Fibroblast of villous mesenchyme (primary cell): ENCODE measurements at places on chromosomes 16 and 17. TPM values are rescaled to one million over a fixed set of nuclear protein-coding genes. Genes with fewer than 3 reads are reported as not detected.

GRCh38 chr16:86381491-86381890 lies 128.8 kb upstream of the FOXF1 start:
- DNase-seq, result no peak

DNA sequence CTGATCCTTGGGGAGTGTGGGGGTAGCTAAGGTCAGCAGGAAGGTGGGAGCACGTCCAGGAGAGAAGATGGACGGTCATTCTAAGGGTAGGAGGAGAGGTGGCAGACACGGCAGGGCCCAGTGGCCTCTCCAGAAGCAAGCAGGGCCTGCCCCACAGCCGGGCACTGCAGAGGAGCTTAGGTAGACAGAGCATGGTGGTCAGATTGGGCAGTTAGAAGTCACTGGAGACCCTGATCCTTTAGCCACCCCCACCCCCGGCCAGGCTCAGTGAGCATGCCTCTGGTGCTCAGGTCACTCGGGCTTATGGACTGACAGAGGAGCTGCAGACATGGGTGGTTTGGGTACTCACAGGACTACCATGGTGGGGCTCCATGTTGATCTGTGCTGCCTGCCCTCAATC lies 26.3 kb downstream of the NLRP1 start:
- DNase-seq, result no peak

GRCh38 chr17:55420067-55420775 lies 1.4 kb downstream of the MMD start:
- no peak for DNase-seq

The TEX19 gene
- under 0.01 TPM in 1 of 2 replicates, not detected in the other for total RNA-seq

DNA sequence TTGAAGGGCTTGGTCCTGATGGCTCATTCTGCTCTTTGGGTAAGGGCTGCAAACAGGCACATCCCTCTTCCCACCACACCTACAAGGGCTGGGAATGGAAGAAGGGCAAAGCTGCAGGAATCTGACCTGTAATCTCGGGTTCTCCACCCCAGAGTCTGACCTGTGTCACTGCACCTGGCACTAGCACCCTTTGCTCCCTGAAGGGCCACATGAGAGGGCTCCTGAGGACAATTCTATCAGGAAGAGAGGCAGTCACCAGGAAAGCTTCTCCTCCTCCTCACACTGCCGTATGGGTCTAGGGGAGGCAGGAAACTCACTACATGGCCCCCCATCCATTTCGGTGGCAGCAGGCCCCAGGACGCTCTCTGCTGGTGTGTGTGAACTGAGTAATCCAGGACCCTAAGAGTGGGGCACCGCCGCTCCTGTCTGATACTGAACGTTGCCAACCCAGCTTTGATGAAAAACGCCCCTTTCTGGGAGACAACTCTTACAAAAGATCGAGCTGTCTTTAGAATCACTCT lies 26.4 kb downstream of the TTLL6 start:
- no peak for DNase-seq

The GNG13 gene
- not detected in 2 replicates for total RNA-seq

- no peak for DNase-seq
These were observed 997.8 kb upstream of the EEF2KMT start for GRCh38 chr16:6095414-6095813.

The HEATR9 gene
- not detected in 2 replicates for total RNA-seq

DNA sequence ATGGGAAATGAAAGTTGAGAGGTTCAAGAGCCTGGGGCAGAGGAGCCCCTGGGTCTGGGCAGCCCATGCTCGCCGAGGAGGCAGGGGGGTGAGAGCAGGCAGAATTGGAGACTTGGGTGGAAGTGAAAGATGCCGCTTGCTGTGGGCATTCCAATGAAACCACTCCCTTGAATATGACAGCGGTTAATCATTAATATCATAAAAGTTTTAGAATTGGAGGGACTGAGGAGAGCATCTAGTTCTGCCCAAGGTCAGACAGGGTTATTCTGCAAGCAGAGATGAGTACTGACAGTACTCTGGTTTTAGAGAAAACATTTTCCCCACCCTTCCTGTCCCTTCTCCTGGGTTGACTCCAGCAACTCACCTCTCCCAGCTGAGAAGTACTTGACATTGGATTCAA lies 180.2 kb downstream of the MSI2 start:
- DNase-seq, result no peak

- DNase-seq, result no peak
These were observed 101.1 kb downstream of the SMG6 start for GRCh38 chr17:2202302-2202995.

The MEFV gene
- under 0.01 TPM in 1 of 2 replicates, not detected in the other for total RNA-seq

The STH gene
- not detected in 2 replicates for total RNA-seq

GRCh38 chr16:16183562-16183961 lies 39.7 kb downstream of the ABCC6 start:
- DNase-seq, result no peak

DNA sequence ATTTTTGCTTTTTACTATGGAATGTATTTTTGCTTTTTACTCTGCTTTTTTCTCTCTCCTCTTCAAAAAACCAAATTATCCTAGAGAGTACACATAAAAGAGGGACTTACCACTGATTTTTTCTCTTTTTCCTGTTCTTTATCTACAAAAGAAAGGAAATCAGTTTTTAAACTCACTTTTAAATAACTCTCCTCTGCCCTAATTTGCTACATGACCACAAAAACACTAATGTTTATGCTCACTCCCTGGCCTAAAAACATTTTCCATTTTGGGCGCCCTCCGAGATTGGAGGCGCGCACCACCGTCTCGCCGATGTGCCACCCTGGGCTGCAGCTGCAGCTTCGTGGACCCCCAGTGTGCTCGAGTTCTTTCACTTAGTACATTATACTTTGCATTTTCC lies 1.1 kb downstream of the TK2 start:
- no peak for DNase-seq

GRCh38 chr17:16352667-16353316 lies 477 bp downstream of the CENPV start:
- DNase-seq, result peak; percentile 41

The CEMP1 gene
- not detected in 2 replicates for total RNA-seq

The CDC27 gene
- total RNA-seq, result 95.0 and 130 TPM in 2 replicates

DNA sequence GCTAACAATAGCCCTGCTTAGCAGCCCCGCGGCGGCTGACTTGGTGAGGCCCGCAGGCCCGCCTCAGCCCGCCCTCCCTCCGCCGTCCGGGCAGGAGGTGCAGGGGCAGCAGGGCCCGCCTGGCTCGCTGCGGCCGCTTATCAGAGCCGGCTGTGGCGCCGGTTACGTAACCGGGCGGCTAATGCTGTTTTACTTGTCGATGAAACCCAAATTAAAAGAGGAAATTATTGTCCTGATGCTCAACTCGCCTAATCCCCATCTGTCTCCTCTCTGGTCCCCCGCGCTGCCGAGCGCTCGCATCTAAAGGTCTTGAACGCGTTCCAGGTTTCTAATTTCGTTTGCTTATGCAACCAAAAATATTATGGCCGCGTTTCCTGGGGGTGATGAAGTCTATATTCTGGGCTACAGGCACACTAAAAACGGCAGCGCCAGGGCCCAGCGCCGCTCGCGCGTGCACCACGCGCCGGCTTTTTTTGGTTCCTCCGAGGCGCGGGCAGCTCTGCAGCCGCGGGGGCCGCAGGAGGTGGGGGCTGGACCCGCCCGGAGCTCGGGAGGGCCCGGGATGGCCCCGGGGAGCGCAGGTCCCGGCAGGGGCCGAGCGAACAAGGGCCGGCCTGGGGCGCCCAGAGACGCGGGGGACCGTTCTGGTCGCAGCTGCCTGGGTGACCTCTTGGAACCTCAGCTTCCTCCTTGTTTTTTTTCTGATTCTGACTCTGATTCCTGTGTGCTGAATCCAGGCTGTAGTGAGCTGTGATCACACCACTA lies 65.2 kb upstream of the TOB1 start:
- peak; percentile 93 for DNase-seq

The ZKSCAN2 gene
- 4.8 and 6.0 TPM in 2 replicates for total RNA-seq

- no peak for DNase-seq
These were observed 86.2 kb downstream of the OR1D5 start for GRCh38 chr17:2977157-2977556.

GRCh38 chr17:78644224-78644623 lies 67.0 kb upstream of the DNAH17 start:
- DNase-seq, result no peak

The MYH13 gene
- total RNA-seq, result not detected in 2 replicates

- DNase-seq, result no peak
These were observed 105.8 kb downstream of the TANC2 start for GRCh38 chr17:63071797-63072196.

GRCh38 chr16:1379304-1380076 lies 27.8 kb downstream of the GNPTG start:
- DNase-seq, result peak; percentile 54

DNA sequence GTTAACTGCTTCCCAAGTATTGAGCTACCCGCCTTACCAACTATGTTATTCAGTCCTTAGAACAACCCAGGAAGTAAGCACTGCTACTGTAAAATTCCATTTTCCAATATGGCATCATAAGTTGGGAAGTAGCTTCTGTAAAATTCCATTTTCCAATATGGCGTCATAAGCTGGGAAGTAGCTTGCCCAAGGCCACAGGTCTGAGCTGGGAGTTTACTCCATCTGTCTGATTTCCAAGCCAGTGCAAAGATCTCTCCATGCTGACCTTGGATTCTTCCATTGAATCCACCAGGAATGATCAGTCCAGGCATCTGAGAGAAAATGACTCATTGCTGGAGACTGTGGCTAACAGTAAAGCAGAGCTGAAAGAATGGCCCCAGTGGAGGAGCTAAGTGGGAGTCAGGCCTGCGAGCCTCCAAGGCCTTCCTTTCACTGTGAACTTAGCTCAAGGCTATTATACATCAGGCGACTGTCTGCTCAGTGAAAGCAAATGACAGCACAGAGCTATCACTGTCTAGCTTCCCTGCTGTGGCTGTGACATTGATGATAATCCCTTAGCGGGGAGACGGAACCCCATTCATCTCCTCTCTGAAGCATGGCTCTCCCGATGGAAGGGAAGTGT lies 430.4 kb downstream of the HAPSTR1 start:
- no peak for DNase-seq

The LRRC36 gene
- not detected in 2 replicates for total RNA-seq

- no peak for DNase-seq
These were observed 193.8 kb upstream of the TOX3 start for GRCh38 chr16:52740766-52741165.

DNA sequence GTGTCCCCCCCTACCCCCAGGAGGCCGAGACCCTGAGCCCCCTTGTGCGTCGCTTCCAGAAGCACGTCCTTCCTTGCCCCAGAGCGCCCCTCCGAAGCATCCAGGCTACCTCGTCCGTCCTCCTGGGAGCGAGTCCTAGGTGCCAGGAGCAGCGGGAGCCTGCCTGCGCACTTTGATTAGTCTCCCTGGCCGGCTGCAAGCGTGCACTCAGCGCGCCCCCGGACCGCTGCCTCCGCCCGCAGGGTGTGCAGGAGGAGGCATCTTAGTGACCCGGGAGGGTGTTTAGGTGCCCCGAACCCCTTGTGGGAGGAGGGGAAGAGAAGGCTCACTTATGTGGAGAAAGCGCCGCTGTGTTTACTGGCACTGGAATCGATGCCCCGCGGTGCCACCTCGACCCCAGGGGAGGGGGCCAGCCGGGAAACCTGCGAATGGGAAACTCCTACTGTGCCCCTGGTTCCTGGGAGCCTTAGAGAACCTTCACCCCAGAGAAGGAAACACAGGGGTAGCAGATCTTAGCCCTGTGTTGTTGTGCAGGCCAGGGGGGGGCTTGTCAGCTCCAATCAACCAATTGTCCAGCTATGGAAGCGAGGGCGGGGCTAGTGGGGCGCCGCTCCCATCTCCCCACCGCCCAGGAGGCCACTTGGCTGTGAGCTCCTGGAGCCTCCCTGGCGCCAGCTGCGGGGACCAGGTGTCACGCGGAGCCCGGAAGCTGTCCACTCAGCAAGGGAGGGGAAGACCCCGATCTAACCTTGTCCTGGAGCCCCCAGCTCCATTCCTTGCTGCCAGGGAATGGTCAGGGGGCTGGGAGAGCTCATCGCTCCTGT lies 922.8 kb upstream of the EEF2KMT start:
- DNase-seq, result no peak

The MARVELD3 gene
- under 0.01 TPM in 1 of 2 replicates, not detected in the other for total RNA-seq

The CCL18 gene
- total RNA-seq, result under 0.01 TPM in 1 of 2 replicates, not detected in the other

DNA sequence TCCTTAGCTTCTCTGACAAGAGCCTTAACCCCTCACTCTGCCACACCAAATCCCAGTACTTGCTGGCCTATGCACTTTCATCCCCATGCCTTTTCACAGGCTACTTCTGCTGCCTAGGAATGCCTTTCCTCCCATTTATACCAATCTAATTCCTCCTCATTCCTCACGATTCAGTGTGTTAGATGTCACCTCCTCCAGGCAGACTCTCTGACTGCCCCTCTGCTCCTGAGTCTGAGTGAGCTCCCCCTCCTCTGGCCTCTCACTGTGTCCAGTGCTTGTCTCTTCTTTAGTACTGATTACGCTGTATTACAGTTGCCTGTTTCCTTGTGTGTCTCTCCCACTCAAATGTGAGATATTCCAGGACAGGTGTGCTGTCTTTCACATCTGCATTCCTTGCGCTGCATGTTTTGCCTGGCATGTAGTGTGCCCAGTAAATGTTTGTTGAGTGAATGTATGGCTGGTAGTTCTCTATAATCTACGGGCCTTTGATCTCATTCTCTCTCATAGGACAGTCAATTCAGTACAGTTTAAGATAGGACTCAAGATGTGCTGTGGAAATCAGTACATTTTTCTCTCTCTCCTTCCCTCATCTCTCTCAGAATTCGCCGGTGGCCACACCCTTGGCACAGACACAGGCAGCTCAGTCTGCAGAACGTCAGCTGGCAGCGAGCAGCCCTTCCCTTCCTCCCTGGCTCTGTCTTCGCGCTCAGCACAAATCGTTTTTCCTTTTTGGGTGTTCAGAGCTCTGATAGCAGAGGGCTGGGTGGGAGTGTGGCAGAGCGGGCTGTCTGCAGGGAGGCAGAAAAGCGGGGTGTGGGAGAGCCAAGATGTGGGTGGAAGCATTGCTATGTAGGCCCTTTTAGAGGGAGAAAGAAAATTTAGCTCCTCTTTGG lies 18.5 kb downstream of the ARL4D start:
- DNase-seq, result peak; percentile 69

GRCh38 chr16:11408216-11408615 lies 63.0 kb downstream of the RMI2 start:
- DNase-seq, result no peak

DNA sequence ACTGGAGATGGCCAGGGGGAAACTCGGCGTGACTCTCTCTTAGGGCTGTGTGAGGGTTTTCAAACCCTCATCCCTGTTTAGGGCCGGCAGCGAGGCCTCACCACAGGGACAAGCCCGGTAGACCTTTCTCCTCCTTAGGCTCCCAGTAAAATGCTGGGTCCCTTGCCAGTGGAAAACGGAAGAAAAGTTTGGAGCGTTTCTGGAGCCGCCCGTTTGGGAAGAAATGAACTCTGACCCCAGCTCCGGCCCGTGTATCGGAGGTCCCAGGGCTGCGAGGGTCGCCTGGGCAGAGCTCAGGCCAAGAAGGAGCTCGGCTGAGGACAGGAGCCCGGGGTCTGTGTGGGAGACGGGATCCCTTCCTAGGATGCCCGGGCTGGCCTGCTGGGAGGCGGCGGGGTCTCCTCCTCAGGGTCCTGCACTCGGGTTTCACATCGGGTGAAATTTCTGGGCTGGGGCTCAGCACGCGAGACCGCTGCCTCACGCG lies 23.2 kb downstream of the ZNF213 start:
- DNase-seq, result peak; percentile 33

The TMEM219 gene
- total RNA-seq, result 72.8 and 75.1 TPM in 2 replicates

- no peak for DNase-seq
These were observed 1080.1 kb upstream of the RBFOX1 start for GRCh38 chr16:6252541-6252940.

The EME1 gene
- 4.5 and 4.7 TPM in 2 replicates for total RNA-seq
